ENCODE measurements at places on chromosomes 16 and 17.

- DNase-seq: no peak
Observed at GRCh38 chr16:2769100-2769529, 8.0 kb downstream of the ELOB start.

DNA sequence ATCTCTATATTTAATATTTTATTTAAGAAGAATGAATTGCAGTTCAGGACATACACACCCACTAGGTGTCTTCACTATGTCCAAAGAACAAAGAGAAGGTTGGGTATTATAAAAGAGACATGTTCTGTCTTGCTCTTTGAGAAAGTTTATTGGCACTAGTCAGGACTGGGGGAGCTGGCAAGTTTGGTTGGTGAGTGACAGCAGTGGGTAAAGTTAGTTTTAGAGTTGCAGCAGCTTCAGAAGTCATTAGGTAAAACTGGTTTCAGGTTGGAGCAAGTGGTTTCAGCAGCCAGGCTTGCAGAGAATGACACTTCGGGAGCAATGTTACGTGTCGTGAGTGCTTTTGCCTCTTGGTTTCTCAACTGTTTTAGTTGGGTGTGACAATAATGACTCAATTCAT is 142.2 kb upstream of the HS3ST3A1 start:
- no peak for DNase-seq

GRCh38 chr16:52251495-52251894 is 295.4 kb downstream of the TOX3 start:
- DNase-seq: peak; percentile 16

- no peak for DNase-seq
Observed at GRCh38 chr17:69712801-69713311, 298.4 kb downstream of the MAP2K6 start.

- no peak for DNase-seq
Observed at GRCh38 chr17:82097919-82098168, 192 bp downstream of the FASN start.

GRCh38 chr17:51107778-51108177 is 12.9 kb downstream of the SPAG9 start:
- no peak for DNase-seq

DNA sequence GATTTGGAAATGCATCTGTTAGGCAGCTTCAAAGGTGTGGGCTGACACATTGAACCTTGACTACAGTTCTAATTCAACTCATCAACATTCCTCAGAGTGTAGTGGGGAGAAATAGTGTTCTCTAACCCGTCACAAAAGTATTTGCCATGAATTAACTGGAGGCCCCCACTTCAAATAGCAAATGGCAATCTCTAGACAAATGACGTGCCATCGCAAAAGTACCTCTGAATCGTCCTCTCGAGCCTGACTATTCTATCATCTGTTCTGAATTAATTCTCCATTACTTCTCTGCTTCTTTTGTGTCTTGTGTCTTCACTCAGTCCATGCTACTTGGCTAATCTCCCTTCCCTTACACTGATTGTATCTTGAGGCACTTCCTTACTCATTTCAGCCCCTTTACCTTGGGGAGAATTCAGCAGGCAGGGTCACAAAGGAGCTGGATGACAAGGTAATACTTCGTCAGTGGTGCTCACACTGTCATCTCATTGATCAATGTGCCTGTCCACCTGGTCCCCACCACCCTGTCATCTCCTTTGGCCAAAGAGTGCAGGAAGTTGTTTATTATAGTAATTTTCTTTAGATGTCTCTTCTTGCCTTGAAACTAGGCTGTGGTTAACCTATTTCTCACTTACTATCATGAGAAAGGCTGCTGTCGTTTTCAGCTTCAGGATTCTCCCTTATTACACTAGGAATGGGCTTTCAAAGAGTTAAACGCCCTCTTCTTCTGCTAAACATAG is 108.4 kb downstream of the SYCE1L start:
- peak; percentile 86 for DNase-seq

GRCh38 chr17:15945527-15946191 is 729 bp downstream of the ADORA2B start:
- DNase-seq: no peak

DNA sequence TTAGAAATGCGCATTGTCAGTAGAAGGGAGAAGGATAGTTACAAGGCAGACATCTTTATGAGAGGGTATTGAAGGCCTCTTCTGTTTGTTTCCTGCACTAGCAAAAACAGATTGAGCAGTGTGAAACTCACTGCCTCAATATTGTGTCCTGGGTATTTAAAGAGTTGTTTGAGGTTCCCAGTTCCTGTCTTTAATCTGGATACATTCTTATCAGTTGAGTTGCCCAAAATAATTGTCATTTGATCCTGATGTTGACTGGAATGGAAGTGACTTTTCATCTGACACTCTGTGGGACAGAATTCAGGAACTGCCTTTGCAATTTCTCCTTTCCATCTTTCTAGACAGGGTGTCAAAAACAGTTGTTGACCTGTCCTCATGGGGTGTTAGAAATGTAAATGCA is 1.7 kb downstream of the ATP6V0A1 start:
- no peak for DNase-seq

GRCh38 chr17:21031756-21032396 is 10.9 kb downstream of the USP22 start:
- no peak for DNase-seq

- DNase-seq: peak; percentile 13
Observed at GRCh38 chr16:90072442-90073105, 4.6 kb downstream of the PRDM7 start.

DNA sequence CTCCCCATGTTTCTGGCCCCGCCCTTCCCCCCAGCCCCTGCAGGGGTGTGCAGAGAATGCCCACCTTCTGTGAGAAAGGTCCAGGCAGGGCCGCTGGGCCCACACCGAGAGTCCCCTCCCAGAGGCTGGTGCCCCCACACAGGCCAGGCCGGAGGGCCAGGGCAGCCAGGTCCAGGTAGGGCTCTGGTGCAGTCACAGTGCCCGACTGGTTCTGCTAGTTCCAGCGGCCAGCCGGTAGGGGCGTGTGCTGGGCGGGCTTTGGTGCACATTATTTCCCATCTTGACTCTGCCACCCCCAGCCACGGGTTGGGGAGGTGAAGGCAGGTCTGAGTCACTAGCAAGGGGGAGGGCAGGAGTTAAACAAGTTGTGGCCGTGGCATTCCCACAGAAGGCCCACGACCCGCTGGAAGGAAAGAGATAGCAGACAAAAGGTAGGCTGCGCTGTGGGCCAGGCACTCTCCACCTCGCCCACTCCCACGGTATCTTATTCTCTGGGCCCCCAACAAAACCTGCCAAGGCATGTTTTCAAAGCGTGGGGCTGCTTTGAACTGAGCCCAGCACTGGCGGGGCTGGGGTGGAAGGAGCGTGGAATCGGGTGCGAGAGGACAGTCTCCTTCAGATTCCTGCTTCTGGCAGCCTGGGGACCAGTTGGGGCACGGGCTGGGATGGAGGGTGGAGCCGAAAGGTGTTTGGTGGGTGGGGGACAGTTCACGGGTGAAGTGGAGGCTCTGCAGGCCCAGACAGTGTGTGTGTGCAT is 1.9 kb downstream of the EPN3 start:
- no peak for DNase-seq

GRCh38 chr16:67593288-67593687 is 31.0 kb downstream of the CTCF start:
- no peak for DNase-seq

GRCh38 chr17:38735161-38735997 is 5.2 kb downstream of the CISD3 start:
- DNase-seq: no peak

DNA sequence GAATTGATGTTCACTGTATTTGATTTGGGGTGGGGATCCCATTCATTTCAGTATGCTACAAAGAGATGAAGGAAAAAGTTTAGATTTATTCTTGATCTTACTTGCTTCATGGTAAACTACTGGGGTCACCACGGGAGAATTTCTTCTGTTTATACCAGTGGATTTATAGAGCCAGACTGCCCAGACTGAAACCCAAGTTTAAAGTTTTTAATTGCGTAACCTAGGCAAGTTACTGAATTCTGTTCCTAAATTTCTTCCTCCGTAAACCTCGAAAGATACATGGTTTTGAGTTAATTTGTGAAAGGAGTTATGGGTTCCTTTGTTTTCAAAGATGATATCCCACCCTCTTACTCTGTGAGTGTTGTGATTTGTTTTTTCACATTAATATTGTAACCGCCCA is 26.4 kb downstream of the PIGL start:
- no peak for DNase-seq

DNA sequence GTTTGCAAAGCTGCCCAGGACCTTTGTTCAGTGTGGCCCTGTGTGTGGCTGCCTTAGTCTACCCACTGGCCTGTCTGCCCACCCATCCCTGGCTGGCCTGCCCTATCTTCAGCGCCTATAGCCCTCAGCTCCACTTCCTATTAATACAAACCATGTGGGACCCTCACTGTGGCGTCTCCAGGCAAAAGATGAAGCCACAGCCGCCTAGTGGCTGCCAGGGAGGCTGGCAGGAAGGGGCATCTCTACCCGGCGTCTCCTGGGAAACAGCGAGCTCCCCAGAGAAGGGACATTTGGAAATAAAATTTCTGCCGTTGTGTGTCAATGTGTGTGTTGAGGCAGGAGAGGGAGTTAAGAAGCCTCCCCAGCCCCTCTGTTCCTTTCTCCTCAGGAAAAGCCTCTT is 31.5 kb downstream of the NEUROD2 start:
- DNase-seq: peak; percentile 14

- no peak for DNase-seq
Observed at GRCh38 chr17:78616946-78617345, 39.8 kb upstream of the DNAH17 start.

GRCh38 chr16:81814751-81815428 is 35.8 kb downstream of the PLCG2 start:
- DNase-seq: no peak

- DNase-seq: no peak
Observed at GRCh38 chr17:76405607-76405966, 21.2 kb downstream of the SPHK1 start.

Measured in fibroblast of skin of abdomen (primary cell).